ENCODE measurements at places on chromosomes 3 and 15.
A peak's percentile ranks its signal among the peaks of the same experiment; 100 is the strongest.

DNA sequence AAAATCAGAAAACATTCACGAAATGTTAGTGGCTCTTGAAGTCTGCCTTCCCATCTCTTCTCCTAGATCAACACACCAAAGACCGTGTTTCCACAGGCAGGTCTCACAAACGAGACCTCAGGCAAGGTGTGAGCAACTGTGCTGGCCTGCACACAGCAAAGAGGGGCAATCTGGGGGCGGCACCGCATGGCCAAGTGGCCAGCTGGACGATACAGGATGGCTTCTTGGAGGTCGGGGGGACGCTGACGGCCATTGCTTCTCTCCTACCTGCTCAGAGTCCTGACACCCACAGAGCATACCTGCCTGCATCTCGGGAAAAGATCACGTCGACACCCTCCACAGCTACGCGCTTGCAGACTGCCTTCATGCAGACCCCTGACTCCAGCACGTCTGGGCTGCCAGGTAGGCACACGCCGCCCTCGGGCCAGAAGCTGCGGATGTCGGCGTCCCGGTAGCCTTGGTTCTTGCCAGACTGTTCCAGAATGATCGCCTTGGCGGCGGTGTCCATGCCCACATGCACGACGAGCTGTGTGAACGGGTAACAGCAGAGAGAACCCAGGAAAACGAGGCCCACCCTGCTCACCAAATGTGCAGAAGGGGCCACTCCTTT lies 38.4 kb downstream of the PGPEP1L start:
- DNase-seq, result no peak

GRCh38 chr3:63390710-63391230 lies 112.7 kb downstream of the SYNPR start:
- DNase-seq, result no peak

DNA sequence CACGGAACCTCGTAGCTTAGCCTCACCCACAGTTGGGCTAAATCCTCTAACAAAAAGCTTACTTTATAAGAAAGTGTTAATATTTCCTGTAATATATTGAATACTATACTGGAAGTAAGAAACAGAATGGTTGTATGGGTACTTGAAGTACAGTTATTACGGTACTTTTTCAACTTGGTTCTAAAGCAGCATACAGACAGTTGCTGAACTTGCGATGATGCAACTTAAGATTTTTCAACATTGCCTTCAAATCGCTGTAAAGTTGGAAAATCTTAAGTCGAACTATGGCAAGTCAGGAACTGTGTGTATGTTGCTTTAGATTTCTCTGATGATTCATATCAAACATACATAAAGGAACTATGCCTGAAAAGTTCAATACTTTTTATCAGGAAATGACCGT lies 204.4 kb upstream of the C2CD4B start:
- no peak for DNase-seq

GRCh38 chr3:88589138-88589537 lies 439.4 kb downstream of the C3orf38 start:
- no peak for DNase-seq

DNA sequence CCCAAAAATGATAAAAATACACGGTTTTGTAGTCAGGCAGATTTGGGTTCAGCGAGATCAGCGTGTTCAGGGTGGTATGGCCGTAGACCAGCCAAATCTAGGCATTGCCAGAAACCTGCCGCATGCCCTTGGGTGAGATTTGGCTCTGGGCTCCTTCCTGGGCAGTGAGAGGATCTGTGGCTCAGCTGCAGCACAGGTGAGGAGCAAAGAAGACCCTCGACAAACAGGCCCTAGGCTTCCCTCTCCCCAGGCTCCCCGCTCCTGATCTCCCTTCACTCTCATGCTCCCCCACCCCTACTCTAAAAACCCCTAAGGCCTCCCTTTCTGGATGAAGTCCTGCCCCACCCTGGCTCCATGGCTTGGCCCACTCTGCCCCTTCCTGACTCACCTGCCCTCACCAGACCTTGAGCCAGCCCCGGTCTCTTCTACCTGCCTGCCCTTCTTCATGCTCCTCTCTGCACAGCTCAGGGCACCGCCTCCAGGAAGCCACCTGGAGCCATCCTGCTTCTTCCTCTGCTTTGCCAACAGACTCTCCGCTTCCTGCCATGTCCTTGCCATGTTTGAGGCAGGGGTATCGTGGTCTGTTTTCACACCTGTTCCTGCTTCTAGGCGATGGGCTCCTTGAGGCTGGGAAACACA lies 88.1 kb downstream of the CORO2B start:
- peak; percentile 47 for DNase-seq

GRCh38 chr15:56953790-56954189 lies 35.3 kb downstream of the TCF12 start:
- DNase-seq, result no peak

DNA sequence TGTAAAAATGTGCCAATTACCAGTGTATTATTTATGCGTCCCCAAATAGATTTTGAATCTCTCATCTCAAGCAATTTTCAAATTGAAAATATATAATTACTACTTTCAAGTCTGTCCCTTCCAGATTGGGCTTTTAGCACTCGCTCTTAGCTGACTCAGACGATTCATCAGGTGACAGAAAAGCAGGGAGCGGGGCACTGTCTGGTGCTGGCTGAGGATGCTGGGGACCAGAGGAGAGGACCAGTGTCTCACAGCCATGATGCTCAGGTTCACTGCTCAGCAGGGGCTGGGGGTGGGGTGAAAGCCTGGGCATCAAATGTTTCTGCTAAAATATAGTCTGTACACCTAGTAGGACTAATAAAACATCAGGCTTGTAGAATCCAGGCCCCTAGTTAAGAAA lies 199.9 kb downstream of the GABRG3 start:
- no peak for DNase-seq

DNA sequence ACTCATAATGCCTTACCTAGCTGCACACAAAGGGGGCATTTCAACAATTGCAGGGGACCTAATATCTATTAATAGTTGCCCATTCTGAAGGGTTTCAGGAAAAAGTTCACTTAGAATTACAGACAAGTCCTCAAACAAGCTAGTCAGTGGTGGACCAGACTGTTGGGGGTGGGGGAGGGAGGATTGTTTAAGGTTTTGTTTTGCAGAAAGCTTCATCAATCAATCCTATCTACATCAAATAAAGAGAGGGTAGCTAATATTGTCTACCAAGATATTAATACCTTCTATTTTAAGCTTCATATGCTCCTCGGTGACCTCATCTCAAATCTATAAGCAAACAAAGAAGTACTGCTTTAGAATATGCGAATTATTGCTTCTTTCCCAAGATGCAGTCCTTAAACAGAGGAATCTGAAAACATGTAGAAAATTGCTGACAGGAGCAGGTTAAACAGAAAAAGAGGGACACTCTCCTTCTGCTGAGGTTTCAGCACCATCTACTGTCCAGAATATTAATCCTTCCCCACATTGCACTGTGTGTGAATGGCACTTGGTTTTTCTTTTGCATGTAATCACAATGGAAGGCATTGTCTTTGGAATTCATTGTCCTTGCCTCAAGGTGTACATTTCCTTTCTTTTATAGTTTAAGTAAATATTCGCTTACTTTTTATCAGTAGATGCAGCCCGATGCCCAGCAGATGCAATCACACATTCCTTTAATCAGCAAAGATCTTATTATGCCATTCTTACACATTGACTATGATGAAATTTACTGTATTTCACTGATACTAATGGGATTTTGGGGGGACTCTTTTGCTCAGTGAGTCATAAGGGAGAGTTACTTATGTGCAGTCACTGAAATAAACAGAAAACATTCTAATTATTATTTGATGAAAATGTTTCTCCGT lies 94.7 kb downstream of the IL5RA start:
- DNase-seq, result no peak

GRCh38 chr15:36617529-36618196 lies 38.2 kb downstream of the CDIN1 start:
- DNase-seq, result no peak

GRCh38 chr15:68272721-68273271 lies 4.7 kb upstream of the FEM1B start:
- no peak for DNase-seq

- DNase-seq, result no peak
Measured at GRCh38 chr15:29792426-29793159, 29.7 kb downstream of the TJP1 start.

DNA sequence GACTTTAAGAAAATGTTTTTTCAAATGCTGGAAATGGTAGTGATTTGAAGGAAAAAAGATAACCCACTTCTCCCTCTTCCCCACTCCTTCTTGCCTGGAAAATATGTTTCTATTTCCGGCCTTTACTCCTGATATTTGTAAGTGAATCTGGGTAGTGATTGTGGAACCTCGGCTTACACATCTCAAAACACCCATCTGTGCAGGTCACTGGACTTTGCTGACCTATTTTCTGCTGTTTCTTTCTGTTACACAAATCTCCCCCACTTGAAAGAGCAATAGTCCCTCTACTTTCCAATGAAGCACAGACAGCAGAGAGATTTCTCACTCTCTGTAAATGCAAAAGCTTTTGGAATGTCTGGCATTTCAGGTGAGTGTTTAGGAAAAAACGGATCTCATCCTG lies 76.9 kb upstream of the ICE2 start:
- no peak for DNase-seq

GRCh38 chr3:110139048-110139447 lies 801.7 kb upstream of the DPPA4 start:
- DNase-seq, result no peak

DNA sequence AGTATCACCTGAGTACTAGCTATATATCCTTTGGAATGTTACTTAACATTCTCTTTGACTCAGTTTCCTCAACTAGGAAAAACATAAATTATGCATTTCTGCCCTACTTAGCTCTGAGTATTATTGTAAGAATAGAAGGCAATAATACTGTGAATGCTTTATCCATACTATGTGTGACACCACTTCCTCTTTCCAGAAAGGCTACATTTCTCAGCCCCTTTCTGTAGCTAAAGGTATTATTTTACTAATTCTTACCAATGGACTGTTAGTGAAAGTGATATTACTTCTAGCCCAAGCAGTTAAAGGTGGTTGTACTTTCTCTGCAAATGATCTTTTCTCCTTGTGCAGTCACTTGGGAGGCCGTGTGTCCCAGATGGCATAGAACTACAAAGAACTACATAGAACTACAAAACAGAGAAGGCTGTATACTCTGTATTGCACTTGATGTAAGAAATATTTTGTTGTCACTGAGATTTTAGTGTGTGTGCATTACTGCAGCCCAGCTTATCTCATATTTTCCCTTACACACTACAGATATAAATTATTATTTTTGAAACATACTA lies 35.1 kb downstream of the MYH15 start:
- no peak for DNase-seq

GRCh38 chr15:43390723-43391122 lies 19.8 kb downstream of the TUBGCP4 start:
- DNase-seq, result no peak

GRCh38 chr15:25797511-25797935 lies 65.6 kb downstream of the ATP10A start:
- no peak for DNase-seq

GRCh38 chr3:55543181-55543614 lies 56.1 kb upstream of the WNT5A start:
- no peak for DNase-seq

- DNase-seq, result no peak
Measured at GRCh38 chr3:196463478-196463756, 31.2 kb upstream of the UBXN7 start.

DNA sequence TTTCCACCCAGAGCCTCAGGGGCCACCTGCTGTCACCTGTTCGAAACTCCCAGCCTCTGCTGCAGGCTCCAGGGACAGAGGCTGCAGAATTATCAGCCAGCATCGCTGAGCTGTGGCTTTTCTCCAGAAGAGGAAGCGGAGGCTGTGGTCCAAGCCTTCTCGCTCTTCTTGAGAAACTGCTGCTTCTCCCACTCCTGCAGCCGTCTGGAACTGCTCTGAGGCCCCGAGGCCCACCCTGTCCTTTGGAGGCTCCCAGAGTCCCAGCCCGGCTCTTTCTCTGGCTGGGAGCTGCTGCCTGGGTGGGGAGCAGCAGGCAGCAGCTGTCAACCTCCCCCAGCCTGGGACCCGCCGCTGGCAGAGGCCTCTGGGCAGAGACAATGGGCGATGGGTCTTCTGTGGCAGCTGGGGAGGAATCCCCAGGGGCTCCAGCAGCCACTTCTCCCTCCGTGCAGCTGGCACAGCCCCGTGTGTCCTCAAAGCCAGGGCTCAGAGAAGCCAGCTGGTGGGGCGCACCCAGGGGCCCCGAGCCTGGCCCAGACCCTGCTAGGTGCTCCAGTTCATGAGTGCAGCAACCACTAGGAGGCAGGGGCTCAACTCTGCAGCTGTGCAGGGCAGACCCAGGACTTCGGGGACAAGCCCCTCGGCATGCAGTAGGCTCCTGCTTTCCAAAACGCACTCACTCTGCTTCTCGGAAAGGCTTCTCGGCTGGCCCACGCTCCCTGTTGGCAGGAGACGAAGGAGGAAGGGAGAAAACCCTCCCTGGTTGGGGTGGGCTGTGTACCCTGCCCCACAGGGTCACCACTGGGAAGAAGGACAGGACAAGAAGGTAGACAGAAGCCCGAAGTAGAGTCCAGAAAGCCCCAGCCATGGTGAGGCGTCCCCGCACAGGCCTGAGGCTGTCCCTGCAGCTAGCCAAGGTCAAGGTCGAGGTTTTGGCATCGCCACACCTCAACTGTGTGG lies 49.9 kb upstream of the FURIN start:
- no peak for DNase-seq

- DNase-seq, result no peak
Measured at GRCh38 chr3:102511168-102511567, 76.4 kb downstream of the ZPLD1 start.

DNA sequence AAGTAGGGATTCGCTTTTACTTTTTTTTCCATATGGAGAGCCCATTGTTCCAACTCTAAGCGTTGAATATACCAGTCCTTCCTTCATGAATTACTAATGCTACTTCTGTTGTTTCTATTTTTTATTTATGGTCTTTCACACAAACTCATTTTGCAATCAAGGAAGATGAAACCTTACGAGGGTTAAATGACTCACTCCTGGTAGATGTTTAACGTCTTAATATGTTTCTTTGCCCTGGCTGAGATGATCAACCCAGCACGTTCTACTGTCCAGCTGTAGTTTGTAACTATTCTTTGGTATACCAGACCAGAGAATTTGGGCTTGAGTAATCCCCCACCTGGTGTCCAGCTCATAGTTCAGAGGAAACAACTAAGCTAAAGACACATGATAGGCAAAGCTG lies 23.1 kb downstream of the CDCP1 start:
- no peak for DNase-seq

GRCh38 chr15:31338879-31339557 lies 12.4 kb downstream of the KLF13 start:
- peak; percentile 75 for DNase-seq

DNA sequence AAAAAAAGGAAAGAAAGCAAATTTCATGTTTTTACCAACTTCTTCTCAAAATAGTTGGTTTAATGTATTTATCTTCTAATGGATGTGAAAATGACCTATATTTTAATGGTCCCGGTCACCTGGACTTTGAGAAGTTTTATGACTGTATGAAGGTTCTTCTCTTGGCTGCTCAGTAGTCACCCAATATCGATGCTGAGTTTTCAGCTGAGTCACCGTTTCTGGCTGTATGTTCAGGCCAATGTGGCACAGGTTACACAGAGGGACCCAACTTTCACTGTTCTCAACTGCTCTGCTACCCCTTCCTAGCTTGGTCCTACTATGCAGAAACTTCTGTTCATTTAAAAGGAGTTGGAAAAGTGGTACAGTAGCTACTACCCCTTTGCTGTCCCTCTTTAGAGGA lies 25.8 kb downstream of the VGLL3 start:
- no peak for DNase-seq

GRCh38 chr3:142180761-142181362 lies 31.5 kb upstream of the TFDP2 start:
- DNase-seq, result no peak

- DNase-seq, result peak; percentile 97
Measured at GRCh38 chr3:184314363-184314699, at the start of gene EIF4G1. Gene EIF4G1, plus strand, starts transcription at chr3:184314606. Its CDS starts 1,191 bp downstream, at chr3:184315797.

- DNase-seq, result no peak
Measured at GRCh38 chr3:62571916-62572315, 198.6 kb upstream of the FEZF2 start.

All from sciatic nerve (tissue), 2 donors.